ENCODE measurements at places on chromosomes 4 and X. TPM values are rescaled to one million over a fixed set of nuclear protein-coding genes. Genes with fewer than 3 reads are reported as not detected.

The DIAPH2 gene
- 19.8 TPM for total RNA-seq

- no peak for DNase-seq
These were observed 5.7 kb downstream of the LETM1 start for GRCh38 chr4:1850276-1850675.

The DKK2 gene
- 2.0 TPM for total RNA-seq

- DNase-seq = no peak
These were observed 24.5 kb downstream of the HCCS start for GRCh38 chrX:11135564-11136185.

The PLAC1 gene
- total RNA-seq = not detected

DNA sequence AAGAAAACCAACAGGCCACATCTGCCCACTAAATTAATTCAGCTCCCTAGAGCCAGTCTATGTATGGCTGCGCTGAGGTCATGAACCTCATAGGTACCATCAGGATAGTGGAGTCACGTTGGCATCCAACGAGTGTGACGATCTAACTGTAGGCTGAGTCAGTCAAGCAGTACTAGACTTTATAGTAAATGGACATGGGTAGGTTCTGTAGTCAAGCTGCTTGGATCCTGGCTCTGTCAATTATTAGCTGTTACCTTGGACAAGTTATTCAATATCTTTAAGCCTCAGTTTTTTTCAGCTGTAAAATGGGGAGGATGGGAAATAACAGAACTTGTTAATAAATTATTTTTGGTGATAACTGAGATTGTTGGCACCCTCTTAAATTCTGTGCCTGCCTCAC is 432.4 kb upstream of the RASGEF1B start:
- DNase-seq = no peak

- DNase-seq = no peak
These were observed 6.7 kb upstream of the TMEM154 start for GRCh38 chr4:152686452-152687013.

DNA sequence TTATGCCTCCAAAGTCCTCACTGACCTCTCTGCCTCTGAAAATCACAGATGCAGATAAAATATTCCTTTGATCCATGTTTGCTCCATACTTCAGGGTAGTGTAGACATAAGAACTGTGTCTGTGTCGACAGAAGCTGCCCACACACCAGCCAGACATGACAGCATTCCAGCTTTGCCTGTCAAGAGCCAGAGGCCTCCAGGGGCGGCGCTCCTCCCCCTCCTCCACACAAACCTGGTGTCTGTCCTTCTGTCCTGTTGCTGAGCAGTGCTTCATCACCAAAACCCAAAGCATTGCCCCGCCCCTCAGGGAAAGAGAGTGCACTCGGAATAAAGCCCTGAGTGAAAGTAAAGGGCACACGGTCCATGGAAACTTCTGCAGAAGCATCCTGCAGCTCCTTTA is 379.4 kb downstream of the FBXW7 start:
- DNase-seq = no peak

Data from spleen (tissue), 13 donors.